AG04450 (cell line): ENCODE measurements at places on chromosomes 3 and 15.
A peak's percentile ranks its signal among the peaks of the same experiment; 100 is the strongest.

GRCh38 chr15:88509964-88510363 lies 36.5 kb downstream of the DET1 start:
- no peak for DNase-seq

DNA sequence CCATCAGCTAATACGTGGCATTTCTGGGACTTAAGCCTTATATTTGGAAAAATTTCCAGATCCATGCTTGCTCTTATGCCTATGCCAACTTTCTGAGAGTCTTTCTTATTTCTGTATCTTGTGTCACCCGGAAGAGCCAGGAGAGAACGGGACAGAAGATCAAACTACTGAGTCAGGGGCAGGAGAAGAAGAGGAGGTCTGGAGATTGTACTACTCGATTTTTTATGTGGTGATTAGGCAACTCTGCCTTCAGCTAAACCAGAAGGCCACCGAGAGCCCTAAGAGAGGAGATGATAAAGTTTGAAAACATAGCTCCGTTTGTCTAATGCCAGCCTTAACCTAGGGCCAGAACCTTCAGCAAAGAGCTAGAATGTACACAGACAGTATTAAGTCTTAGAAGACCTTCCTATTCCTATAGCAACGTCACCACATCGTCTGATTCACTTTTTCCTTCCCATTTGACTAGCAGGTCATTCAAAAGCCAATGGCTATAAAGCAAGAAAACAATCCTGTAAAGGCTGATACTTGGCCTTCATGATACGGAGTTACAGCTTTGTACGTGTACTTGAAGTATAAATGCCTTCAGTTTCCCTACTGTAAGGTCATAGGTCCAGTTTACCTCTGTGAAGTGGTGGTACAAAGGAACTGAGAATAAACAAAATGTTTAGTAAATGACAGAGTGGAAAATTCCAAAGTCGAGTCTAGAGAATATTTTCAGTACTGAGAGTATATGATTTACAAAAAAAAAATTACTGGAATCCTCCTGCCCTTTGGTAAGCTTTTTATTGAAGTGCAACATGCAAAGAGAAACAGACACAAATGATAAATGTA lies 96.1 kb upstream of the ICE2 start:
- DNase-seq, result no peak

DNA sequence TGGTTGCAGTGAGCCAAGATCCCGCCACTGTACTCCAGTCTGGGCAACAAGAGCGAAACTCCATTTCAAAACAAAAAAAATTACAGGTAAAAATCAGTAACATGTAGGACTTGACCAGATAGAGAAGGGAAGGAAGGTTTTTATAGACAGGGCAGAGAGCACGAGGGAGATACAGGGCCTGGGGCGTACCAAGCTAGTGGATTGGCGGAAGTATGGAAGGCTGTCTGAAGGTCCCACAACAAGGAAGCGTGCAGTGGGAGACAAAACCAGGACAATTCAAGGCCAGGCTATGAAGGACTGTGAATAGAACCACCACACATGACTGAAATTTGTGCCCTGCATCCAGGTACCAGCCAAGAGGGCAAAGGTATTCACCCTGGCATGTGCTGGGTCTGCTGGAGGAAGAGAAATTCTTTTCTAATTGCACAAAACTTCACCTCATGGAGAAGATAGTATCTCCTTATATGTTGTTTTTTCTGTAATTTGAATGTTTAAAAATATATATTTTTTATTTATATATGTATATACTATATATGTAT lies 33.0 kb upstream of the BCL2A1 start:
- no peak for DNase-seq

GRCh38 chr15:23853286-23853685 lies 166.2 kb upstream of the NDN start:
- DNase-seq, result no peak

DNA sequence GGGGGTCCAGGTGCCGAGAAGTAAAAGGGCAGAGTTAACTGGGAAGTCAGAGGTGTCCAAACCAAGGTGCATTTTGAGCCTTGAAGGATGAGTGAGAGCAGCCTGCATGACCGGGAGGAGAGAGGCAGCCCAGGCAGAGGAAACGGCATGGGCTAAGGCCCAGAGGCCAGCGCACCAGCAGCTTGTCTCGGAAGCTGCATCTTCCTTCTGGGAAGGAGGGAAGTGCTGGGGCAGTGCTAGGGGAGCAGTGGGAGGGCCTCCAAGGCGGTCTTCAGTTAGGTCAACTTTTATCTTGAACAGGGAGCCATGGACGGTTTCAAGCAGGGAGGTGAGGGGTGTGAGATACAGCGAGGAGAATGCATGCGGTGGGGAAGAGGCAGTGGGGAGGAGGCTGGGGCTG lies 1.0 kb downstream of the H1-8 start:
- no peak for DNase-seq

- no peak for DNase-seq
Measured at GRCh38 chr3:135128818-135129217, 333.8 kb downstream of the EPHB1 start.

DNA sequence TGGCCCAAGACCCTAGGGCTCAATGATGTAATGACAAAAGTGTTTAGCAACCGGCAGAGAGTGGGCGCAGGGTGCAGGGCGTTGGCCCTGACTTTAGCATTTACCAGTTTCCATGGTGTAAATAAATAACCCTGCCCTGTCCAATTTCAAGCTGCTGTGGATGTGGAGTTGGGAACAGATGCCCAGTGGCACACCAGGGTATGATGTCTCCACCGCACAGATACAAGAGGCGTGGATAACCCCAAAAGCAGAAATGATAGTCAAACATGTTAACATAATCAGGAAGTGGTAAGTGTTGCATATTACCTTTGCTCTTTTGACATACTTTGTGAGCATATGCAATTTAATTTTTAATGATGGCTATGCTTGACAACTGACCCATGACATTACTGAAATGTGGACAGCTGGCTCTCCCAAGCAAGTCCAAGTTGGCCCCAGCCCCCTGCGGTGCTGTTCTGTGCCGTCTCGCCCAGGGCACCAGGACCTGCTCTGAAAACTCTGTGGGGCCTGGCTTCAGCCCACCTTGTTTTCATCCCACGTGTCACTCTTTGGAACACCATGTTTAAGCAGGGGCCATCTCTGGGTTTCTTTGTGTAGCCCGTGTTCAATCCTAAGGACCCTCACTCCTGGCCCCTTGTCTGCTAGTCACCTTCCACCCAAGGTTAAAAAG lies 10.8 kb upstream of the ANPEP start:
- DNase-seq, result no peak

- DNase-seq, result no peak
Measured at GRCh38 chr3:159751752-159752151, 236.9 kb upstream of the IL12A start.

- DNase-seq, result peak; percentile 10
Measured at GRCh38 chr3:109257269-109257668, 59.0 kb downstream of the DPPA2 start.

DNA sequence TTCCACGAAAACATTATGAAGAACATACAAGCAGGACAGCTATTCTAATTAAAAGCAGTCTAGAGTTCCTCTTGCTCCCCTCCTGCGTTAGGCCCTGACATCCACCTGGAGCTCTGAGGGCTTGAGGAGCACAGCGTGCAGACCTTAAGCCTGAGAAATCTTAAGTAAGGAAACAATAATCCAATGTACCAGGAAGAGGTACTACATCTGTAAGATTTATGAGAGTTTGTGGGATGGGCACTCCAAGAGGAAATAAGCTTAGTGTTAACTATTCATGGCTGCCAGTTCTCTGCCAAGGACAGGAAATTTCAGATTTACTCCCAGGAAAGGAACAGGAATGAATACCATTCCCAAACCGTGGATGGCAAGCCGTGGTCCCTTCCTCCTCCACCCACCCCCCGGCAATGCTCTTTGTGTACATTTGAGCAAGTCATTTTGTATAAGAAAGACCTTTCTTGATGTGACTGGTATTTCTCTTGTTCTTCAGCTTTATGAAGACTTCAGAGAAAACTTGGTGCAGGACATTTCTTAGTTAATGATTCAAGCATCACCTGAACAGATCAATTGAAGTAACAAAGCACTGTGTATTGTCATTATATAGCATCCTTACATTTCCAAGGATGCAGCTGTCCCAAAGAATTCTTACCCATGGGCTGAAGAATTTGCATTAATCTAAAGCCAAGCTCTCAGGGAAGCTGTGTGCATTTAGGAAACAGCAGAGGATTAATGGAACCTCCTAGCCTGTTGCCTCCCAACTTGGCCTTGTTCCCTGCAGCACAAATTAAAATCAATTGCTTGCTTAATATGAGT lies 28.8 kb upstream of the VILL start:
- no peak for DNase-seq

DNA sequence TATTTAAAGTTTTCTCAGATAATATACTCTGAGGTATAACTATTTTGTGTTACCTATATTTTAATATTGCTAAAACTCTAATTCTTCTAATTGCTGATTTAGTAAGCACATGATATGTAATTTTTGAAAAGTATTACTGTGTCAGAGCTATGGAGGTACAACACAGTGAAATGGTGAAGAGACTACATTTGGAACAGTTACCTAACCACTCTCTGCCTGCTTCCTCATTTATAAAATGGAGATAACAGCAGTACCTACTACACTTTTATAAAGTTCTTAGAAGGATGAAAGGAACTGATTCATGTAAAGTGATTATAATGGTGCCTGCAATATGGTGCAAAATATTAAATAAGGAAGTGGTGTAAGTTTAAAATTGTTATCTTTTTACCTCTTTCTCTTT lies 16.3 kb upstream of the NEK10 start:
- no peak for DNase-seq

- DNase-seq, result no peak
Measured at GRCh38 chr3:152960684-152961083, 125.8 kb downstream of the P2RY1 start.

DNA sequence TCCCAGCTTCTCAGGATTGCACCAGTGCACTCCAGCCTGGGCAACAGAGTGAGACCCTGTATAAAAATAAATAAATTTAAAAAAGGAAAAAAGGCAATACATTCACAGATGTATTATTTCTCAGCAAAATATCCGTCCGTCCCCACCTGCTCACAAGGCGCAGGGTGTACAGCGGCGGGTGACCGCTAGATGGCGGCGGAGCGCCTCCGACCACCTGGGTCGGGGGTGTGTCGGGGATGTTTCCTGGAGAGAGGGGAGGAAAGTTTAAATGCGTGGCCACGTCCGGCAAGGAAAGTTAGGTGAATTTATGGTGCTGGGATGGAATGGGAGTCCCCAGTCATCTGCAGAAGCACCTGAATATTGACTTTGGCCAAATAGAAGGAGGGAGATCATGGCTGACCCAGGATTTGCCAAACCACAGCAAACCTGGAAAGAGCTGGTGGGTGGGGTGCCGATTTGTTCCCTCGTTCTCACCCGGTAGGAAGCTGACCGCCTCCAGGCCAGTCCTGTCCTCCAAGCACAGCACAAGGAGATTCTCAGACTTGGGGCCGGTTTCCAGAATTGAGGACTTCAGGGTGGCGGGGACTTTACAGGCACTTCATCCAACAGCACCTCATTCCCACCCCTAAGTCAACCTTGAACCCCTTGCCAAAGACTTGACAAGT lies 88.3 kb downstream of the TMEM266 start:
- DNase-seq, result peak; percentile 15
